ENCODE measurements at places on chromosomes 1 and 21. TPM values are rescaled to one million over a fixed set of nuclear protein-coding genes. Genes with fewer than 3 reads are reported as not detected.

FAM72C gene
- 2.4 TPM for polyA plus RNA-seq

TTC22 gene
- 5.4 TPM for polyA plus RNA-seq

FMN2 gene
- polyA plus RNA-seq = 7.1 TPM

GPA33 gene
- 1.8 TPM for polyA plus RNA-seq

FMO4 gene
- 14.7 TPM for polyA plus RNA-seq

ST3GAL3 gene
- 21.6 TPM for polyA plus RNA-seq

BCAR3 gene
- 24.5 TPM for polyA plus RNA-seq

AADACL3 gene
- not detected for polyA plus RNA-seq

SPOCD1 gene
- 0.45 TPM for polyA plus RNA-seq

OR6N1 gene
- polyA plus RNA-seq = not detected

DNA sequence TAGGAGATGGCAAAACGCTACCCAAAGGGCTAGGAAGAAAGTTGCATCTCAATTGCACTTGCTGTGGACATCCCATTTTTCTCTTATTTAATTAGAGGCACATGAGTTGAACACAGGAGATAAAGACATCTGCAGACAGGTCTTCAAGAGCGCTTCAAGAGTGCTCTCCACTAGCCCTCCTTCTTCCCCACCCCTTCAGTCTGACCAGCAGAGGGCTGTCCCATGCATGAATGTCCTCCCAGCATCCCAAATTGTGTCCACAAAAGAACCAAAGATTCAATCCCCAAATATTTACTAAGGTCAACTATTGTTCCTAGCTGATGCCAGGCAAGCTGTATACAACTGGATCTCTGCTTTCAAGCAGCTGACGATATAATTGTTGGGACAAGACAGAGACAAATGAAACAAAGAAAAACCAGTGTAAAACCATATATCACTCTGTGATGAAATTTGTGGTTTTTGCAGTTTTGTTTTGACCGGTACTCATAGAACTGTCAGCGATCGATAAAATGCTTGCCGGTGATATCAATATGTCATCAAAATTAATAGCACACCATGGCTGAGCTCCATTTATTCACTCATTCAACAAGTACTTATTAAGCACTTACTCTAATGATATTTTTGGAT, 174.2 kb downstream of the TNR start:
- DNase-seq = no peak

DNA sequence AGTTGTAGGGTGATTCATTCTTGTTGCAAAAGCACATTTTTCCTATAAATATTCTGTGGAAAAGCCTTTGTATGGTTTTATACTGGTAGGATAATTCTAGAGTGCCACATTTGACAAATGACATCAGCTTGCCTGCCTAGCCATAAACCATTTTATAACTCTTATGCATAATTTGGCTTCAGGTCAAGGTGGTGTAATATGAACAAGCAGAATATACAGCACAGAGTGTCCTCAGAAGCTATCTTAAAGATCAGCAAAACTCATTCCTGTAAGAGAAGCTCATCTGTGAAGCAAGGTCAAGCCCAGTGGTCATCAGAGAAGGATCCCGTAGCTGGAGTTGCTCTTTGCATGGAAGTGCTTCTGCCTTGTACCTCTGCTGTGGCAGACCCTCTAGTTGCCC, 24.0 kb upstream of the C1orf21 start:
- DNase-seq = no peak

DNA sequence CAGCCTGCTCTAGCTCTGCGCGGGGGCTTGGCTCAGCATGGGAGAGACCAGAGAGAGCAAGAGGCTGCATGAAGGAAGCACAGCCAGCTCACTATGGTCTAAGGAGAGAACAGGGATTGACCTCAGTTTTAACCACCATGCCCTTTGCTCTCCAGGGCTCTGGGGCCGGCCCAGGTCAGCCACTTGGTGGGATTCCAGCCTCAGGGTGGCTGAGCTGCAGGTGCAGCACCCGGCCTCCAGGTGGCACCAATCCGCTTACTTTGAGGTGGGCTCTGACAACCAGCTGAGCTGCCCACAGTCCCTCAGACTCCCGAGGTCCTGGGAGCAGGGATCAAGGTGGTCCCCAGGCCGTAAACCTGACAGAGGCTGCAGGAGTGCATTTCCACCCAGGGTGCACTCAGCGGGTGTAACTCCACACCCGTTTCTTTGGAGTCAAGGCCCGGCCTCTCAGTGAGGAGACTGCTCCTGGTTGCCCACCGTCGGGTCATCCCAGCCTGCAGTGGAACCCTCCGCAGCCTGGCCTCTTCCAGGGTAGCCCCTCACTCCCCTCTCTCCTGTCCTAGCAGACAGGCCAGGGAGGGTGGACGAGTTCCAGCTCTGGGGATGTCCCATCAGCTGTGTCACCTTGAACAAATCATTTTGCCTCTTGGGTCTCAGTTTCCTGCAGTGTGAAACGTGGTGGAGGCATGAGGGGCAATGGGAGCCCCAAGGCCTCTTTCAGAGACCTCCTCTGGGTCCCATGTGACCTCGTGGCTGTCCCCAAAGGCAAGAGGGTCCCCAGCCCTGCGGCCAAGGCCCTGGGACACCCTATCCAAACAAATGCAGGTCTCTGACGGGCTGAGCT, 607 bp upstream of the LGR6 start:
- DNase-seq = no peak

DNA sequence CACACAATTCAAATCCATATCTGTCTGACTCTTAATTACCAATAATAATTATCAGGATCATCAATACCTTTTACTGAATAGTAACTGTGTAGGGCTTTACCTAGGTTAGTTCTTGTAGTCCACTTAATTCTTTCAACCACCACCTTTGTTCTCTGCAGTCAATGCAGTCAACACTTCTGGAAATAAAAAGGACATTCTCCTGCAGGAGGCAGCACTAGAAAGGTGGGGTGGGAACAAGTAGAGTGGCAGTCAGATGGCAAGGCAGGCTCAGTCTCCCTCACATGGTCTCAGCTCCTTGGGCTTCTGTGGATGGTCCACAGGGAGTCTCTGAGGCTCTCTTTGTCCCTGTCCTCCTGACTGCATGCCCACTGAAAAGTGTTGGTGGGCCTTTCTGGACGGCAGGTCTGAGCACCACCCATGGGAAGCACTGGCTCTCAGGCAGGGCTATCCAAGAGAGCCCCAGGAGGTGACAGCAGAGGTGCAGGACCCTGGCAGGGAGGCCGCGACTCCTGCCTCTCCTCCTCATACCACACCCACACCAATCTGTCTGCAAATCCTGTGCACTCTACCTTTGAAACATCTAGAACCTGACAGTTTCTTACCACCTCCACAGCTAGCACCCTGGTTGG, 237.3 kb downstream of the FOXD2 start:
- no peak for DNase-seq

DNA sequence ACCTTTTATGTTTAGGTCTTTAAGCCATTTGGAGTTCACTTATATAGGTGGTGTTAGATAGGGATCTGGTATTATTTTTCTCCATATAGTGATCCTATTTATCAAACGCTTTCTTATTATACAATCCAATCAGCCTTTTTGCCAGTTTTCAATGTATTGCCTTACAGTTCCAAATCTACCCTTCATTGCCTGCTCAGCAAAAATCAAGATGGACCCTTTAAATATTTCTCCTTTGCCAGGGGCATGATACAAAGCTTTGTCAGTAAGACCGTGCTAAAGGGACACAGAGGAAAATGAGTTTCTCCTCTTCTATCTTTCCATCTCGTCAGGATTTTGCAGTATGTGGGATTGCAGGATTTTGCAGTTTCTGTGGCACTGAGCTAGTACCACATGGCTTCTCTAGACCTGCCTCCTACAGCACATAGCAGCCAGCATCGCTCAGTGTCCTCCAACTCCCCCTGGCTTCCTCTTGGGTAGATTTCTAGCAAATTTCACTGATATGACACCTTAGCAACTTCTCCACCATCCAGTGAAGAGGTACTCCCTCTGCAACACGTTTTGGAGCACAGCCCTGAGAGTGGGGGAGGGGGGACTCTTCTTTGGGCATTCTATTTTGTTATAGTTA, 22.5 kb upstream of the CAP1 start:
- DNase-seq = no peak

DNA sequence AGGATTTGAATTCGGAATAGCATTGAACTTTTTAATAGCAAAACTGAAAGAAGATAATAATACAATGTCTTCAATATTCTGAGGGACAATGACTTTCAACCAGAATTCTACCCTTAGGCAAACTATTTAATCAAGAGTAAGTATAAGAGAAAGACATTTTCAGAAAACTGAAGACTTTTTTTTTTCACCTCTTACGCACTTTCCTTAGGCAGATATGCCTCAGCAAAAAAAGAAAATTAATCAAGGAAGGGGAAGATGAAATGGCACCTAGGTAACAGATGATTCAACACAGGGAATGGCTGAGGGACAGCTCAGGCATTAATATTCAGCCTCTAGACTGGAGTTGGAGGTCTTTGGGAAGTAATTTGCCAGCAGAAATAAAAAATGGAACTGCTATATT, 184.9 kb downstream of the URB2 start:
- no peak for DNase-seq

DNA sequence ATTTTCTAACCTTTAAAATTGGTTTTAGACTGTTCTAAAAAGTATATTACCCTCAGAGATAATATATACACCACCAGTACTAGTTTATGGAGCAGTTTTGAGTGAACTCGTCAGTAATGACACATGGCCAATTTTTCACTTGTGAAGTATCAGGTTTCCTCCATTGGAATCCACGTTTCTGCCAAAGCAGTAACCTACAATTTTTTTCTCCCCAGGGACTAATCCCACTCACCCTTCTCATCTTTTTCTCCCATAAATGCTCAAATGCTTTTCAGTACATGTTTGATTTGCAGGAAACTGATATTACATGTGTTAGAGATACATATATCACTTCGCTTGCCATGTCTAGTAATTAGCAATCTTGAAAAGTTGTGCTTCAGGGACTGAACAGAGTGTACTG, 94.1 kb downstream of the COL24A1 start:
- no peak for DNase-seq

DNA sequence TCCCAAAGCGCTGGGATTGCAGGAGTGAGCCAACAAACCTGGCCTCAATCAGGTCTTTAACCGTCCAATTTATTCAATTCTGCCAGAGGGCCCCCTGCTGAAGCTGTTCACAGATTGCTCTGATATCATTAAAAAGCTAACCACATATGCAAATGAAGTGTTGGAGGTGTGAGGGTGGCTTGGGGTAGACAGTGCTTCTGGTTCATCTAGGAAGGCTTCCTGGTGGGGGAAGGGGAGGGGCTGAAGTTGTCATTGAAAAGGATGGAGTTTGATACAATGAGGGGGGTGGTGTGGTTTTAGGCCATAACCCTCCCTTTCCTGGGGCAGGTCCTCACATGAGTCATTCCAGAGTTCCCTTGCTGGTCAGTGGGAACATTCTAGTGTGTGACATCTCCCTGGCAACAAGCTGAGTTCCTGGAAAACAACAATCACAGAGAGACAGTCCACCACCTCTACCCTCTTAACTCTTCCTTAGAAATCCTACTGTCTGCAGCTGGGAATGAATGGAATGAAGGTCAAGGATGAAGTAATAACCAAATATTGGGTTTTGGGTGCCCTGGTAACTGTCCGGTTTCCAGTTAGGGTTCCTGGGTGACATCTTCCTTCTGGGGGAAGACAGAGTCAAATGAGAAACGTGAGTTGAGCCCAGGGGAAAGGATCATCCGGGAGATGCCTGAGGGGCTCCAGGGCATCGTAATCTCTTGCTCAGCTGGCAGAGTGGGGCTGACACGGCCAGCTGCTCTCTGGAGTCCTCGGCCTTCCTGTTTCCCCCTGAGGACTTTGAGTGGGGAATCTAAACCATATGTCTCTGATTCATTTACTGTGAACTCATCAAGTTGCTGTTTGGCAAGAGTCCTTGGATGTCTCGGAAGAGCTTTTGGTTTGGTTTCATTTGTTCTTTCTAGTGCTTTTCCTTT, 32.2 kb downstream of the BATF3 start:
- no peak for DNase-seq

DNA sequence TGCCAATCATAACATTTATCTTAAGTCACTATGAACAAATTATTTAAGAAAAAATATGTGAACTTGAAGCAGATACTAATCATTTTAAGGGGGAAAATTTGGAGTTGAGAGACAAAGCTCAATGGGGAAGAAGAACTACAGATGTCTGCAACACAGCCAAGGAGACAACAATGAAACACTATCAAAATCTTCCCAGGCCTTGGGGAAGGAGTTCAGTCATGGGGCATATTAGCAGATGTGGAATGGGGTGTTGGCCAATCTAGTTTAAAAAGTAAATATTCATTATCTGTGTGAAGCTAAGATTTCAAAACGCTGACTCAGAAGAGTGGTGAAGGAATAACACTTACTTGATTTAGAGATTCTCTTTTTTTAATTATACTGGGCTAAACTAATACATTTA, 671.6 kb upstream of the ZP4 start:
- DNase-seq = no peak

DNA sequence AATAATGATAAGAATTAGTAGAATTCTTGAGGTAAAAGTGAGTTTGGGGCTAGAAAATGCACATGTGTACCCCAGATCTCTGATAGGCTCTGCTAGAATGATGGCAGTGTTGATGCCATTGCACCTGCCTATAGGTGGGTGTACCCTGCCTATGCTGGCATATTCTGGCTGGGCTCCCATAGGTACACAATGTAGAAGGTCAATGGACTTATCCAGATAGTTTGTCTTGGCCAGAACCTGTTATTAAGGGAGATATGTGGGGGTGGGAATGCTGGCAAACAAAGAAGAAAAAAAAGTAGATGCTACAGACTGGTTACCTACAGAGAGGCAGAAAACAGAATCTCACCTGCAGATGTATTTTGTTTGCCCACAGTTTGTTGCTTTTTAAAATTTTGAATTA, 14.1 kb upstream of the KLHDC8A start:
- DNase-seq = no peak

DNA sequence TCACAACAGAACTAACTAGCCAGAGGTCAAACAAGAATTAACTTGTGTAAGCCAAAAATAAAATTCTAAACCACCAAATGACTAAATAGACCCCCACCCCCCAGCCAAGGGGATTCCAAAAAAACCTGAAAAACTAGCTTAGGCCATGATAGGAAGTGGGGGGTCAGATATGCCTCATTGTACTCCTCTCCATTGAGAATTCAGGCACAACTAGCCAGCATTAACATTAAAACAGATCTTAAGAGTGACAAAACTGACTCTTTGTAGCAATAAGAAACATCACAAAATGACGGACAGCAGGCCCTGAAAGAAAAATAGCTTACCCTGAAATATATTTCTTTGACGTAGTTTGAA, 103.0 kb upstream of the ETV3 start:
- no peak for DNase-seq
